ENCODE measurements at places on chromosomes 3 and 15. TPM values are rescaled to one million over a fixed set of nuclear protein-coding genes. Genes with fewer than 3 reads are reported as not detected.

The GABRA5 gene
- total RNA-seq: 15.5 TPM

The CHRNA7 gene
- 5.1 TPM for total RNA-seq

DNA sequence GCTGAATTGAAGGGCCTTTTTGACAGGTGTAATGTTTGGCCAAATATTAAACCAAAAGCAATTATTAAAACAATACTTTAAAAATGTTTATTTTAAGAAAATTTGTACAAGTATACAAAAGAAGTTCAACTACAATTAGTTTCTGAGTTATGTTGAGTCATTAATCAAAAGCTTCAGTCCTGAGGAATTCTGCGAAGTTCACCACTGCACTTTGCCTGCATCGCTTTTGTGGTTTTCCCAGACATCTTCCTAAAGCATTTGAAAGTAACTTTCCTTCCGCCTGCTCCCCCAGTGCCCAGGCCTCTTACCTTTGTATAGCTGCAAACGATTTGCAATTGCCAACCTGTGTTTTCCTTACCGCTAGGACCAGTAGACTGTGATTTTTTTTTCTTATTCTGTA lies 69.5 kb downstream of the KCNAB1 start:
- no peak overlapping the region for H3K4me3 ChIP-seq
- DNase-seq: no peak
- no peaks in the 10 kb centered on the region for H3K4me1 ChIP-seq

The EFHB gene
- 1.0 TPM for total RNA-seq

The PLA2G4E gene
- total RNA-seq: not detected

The CDCP1 gene
- total RNA-seq: 17.4 TPM

GRCh38 chr3:139425745-139426400 lies 36.4 kb upstream of the COPB2 start:
- no peaks in the 10 kb centered on the region for H3K4me1 ChIP-seq
- H3K27me3 ChIP-seq: no peaks in the 10 kb centered on the region
- H3K4me3 ChIP-seq: no peak overlapping the region

- peak overlapping the region; percentile 97 for H3K27ac ChIP-seq
- peak overlapping the region; percentile 44 for H3K4me3 ChIP-seq
- H3K36me3 ChIP-seq: no peaks in the 10 kb centered on the region
- H3K4me1 ChIP-seq: peaks cover 43% of the 10 kb centered on the region
- DNase-seq: no peak
These were observed 125.4 kb downstream of the FMN1 start for GRCh38 chr15:33069161-33069560.

GRCh38 chr15:77617476-77618230 lies 15.1 kb downstream of the LINGO1 start:
- H3K36me3 ChIP-seq: no peaks in the 10 kb centered on the region
- H3K4me3 ChIP-seq: no peak overlapping the region
- peaks cover 17% of the 10 kb centered on the region for H3K4me1 ChIP-seq
- H3K27ac ChIP-seq: no peak overlapping the region
- peak; percentile 66 for DNase-seq
- H3K27me3 ChIP-seq: no peaks in the 10 kb centered on the region

The GOLGA8T gene
- total RNA-seq: 0.54 TPM

All from GM23338 (cell line).